ENCODE measurements at places on chromosomes 5 and 9.

GRCh38 chr5:80346055-80346454, 26.3 kb downstream of the SPZ1 start:
- no peak for DNase-seq

DNA sequence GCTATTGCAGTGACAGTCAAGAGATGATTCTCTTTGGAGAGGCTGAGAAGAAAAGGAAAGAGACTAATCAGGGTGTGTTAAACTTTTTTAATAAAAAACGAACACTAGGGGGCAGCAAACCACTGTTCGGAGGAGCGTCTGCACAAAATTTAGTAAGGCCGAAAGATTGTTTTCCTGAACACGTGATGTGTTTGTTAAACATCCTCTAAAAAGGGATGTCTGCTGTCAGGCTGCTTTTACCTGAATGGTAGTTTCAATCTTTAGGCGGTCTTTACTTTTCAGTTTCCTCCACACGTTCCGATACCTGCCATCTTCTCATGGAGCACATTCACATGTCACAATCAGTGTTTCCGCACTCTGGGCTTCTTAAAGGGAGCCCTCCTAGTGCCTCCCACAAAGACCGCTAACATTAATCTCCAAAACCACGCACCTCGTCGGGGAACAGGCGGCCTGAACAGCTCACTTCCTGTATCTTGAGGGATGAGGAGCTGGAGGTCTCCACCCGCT, 125.2 kb downstream of the GPBP1 start:
- DNase-seq, result peak; percentile 84

DNA sequence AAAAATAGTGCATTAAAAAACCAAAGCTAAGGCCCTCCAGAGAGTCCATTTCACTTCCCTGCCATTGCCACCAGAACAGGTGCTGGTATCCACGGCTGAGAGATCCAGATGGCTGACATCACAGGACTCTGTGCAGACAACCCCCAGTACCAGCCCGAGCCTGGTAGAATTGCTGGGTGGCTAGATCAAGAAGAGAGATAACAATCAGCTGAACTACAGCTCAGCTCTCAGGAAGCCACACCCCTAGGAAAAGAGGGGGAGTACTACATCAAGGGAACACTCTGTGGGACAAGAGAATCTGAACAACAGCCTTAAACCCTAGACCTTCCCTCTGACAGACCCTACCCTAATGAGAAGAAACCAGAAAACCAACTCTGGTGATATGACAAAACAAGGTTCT, 73.8 kb upstream of the SLIT3 start:
- no peak for DNase-seq

- DNase-seq, result no peak
Measured at GRCh38 chr9:81519816-81520495, 169.4 kb downstream of the TLE1 start.

DNA sequence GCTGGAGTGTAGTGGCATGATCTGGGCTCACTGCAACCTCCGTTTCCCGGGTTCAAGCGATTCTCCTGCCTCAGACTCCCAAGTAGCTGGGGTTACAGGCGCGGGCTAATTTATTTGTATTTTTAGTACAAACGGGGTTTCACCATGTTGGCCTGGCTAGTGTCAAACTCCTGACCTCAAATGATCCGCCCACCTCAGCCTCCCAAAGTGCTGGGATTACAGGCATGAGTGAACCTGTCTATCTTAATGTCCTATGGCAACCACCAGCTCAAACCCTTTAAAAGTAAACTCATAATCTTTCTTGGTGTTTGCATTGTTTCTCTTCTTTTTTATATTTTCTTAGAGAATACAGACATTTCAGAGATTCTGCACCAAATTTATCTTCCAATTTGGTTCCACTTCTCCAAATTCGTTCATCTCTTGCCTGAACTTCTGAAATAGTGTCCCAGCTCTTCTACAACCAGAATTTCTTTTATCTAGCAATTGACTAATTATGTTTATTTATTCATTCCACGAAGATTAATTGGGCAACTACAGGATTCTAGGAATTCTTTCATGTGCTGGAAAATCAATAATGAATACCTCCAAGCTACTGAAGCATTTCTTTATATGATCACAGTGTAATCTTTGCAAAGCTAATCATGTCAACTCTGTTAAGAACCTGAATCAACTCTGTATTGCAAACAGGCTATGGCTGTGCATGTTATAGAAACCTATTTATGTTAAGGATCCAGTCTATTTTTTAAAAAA, 60.0 kb upstream of the TYRP1 start:
- DNase-seq, result no peak
